ENCODE measurements at places on chromosomes 5 and 9. TPM values are rescaled to one million over a fixed set of nuclear protein-coding genes. Genes with fewer than 3 reads are reported as not detected.

GRCh38 chr9:137015976-137016375 lies 12.1 kb downstream of the ABCA2 start:
- no peak overlapping the region for H3K4me3 ChIP-seq
- H3K4me1 ChIP-seq, result no peaks in the 10 kb centered on the region
- DNase-seq, result no peak

The GAPVD1 gene
- 50.8 TPM for total RNA-seq

The NTNG2 gene
- 3.8 TPM for total RNA-seq

- peaks cover 53% of the 10 kb centered on the region for H3K27me3 ChIP-seq
- no peak overlapping the region for H3K27ac ChIP-seq
- no peaks in the 10 kb centered on the region for H3K36me3 ChIP-seq
- H3K4me3 ChIP-seq, result peak overlapping the region; percentile 30
- DNase-seq, result no peak
These were observed 828 bp upstream of the TRIO start for GRCh38 chr5:14142202-14142826.

The PIP5KL1 gene
- total RNA-seq, result 1.4 TPM

GRCh38 chr5:14463629-14464028 lies 118.0 kb upstream of the OTULINL start:
- DNase-seq, result no peak
- peaks cover 1% of the 10 kb centered on the region for H3K27me3 ChIP-seq
- no peaks in the 10 kb centered on the region for H3K36me3 ChIP-seq
- peaks cover 8% of the 10 kb centered on the region for H3K4me1 ChIP-seq

- DNase-seq, result no peak
- H3K36me3 ChIP-seq, result no peaks in the 10 kb centered on the region
- no peaks in the 10 kb centered on the region for H3K4me1 ChIP-seq
These were observed 236.5 kb upstream of the TRIM32 start for GRCh38 chr9:116450378-116451139.

- H3K27ac ChIP-seq, result no peak overlapping the region
- no peaks in the 10 kb centered on the region for H3K27me3 ChIP-seq
- no peaks in the 10 kb centered on the region for H3K4me1 ChIP-seq
- no peaks in the 10 kb centered on the region for H3K36me3 ChIP-seq
These were observed 677.0 kb downstream of the NR2F1-AS1 start for GRCh38 chr5:92904021-92904420.

DNA sequence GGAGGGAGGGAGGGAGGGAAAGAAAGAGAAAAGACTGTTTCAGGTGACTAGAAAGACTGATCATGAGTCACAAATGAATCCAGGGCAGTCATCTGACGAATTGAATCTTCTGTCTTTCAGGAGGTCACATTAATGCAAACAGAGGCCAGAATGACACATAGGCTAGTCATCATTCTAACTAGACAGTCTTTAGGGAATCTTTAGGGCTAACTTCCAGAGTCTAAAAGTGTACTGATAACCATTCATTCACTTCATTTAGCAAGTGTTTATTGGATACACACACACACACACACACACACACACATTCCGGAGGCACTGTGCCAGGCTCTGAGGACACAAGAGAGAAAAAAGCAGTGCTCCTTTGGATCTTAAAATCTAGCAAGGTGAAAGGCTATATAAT lies 156.7 kb downstream of the EBF1 start:
- no peaks in the 10 kb centered on the region for H3K27me3 ChIP-seq
- no peaks in the 10 kb centered on the region for H3K36me3 ChIP-seq
- no peak overlapping the region for H3K4me3 ChIP-seq
- no peaks in the 10 kb centered on the region for H3K4me1 ChIP-seq

The TNPO1 gene
- 112 TPM for total RNA-seq

The AP3B1 gene
- 43.9 TPM for total RNA-seq

DNA sequence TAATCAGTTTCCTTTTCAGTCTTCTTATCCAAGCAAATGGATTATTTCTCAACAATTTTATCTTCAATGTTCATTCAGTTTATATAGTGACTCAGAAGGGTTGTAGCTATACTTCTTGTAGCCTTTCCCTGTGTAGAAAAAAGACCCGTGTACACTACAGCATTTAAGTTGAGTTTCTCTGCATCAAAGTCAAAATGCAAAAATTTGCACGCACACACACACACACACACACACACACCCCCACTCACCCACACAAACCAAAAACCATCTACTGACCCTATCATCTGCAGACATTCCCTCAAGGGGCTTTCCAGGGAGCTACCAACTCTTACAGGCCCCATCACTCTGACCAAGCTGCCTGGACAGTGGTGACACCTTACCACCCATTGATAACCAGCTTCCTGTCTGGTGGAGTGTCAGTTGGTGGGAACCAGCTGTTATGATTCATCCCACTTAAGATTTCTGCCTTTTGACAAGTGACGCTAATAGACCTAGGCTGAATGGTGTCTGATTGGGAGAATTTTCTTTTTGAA lies 12.2 kb upstream of the ELL2 start:
- no peaks in the 10 kb centered on the region for H3K27me3 ChIP-seq
- no peak overlapping the region for H3K4me3 ChIP-seq
- peak overlapping the region; percentile 64 for H3K27ac ChIP-seq
- peaks cover 4% of the 10 kb centered on the region for H3K36me3 ChIP-seq
- peaks cover 11% of the 10 kb centered on the region for H3K4me1 ChIP-seq

The IL5 gene
- total RNA-seq, result 113 TPM

The GPX8 gene
- not detected for total RNA-seq

DNA sequence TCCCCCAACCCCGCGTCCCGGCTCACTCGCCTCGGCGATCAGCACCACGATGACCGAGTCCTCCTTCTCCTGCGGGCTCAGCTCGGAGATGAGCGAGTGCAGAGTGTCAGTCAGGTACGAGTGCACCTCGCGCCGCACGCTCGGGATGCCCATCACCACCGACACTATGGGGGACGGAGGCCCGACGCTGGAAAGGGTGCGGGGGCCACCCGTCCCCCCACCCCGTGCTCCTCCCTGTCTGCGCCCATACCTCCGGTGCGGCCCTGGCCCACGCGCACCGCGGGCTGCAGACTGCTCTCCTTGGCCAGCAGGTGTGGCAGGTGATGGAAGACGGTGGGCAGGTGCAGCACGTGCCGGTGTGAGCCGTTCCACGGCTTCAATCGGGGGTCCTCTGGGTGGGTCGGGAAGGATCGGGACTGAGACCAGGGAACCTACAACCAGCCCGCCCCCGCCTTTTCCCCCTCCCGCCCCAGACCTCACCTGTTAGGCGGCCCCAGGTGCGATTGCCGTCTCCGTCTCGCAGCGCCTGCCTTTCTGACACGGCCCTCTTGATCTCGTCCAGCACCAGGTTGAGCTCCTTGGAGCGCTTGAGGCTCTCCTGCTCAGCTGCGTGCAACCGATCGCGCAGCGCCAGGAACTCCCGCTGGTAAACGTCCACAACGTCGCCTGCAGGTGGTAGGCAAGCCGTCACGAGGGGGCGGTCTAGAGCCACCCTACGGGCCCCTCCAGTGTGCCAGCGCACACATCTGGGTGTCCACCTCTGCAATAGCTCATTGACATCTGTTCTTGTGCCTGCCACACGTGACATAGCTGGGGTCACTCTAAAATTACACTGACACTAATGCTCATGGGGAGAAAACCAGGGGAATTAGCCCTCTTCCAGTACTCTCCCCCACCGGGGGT lies 5.1 kb downstream of the MGAT4B start:
- H3K27ac ChIP-seq, result no peak overlapping the region
- DNase-seq, result peak; percentile 71
- H3K36me3 ChIP-seq, result peaks cover 41% of the 10 kb centered on the region
- peaks cover 35% of the 10 kb centered on the region for H3K4me1 ChIP-seq
- no peak overlapping the region for H3K4me3 ChIP-seq

The LHX3 gene
- total RNA-seq, result not detected

All from activated T-helper 2 cell treated with anti-CD3 and anti-CD28 coated beads, Interferon-gamma antibody, Interleukin-2, Interleukin-4, amounts not matched to agents 10 μg/mL and 5 μg/mL and 100 μg/mL, durations not matched to agents 14 hours and 24 hours and 36 hours (primary cell).